T-helper 17 cell (primary cell): ENCODE measurements at places on chromosomes 4 and X.

DNA sequence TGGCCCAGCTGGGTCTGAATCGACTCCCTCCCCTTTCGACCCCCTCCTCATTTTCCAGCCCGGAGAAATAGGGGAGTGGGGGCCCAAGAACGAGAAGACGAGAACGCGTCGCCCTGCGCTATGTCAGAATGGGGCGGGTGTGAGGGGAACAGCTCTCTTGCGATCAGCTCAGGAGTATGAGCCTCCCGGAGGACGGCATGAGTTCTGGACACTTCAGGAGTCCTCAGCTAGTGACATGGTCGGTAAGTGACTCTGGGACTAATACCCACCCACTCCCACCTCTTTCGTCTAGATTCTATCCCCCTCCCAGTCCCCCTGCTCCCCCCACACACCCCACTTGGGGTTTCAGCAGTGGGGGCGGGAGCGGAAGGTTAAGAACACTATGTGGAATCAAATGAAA, 944 bp downstream of the KLF8 start:
- DNase-seq: no peak
- H3K27me3 ChIP-seq: no peaks in the 10 kb centered on the region
- H3K4me1 ChIP-seq: peaks cover 18% of the 10 kb centered on the region
- H3K36me3 ChIP-seq: no peaks in the 10 kb centered on the region
- peak overlapping the region; percentile 79 for H3K27ac ChIP-seq

GRCh38 chrX:118536204-118536603, 40.6 kb downstream of the DOCK11 start:
- peaks cover 2% of the 10 kb centered on the region for H3K36me3 ChIP-seq
- peaks cover 30% of the 10 kb centered on the region for H3K4me1 ChIP-seq
- peak overlapping the region; percentile 90 for H3K27ac ChIP-seq
- H3K4me3 ChIP-seq: peak overlapping the region; percentile 72

GRCh38 chr4:33395731-33396485, 2675.7 kb downstream of the PCDH7 start:
- H3K27me3 ChIP-seq: no peaks in the 10 kb centered on the region
- H3K4me3 ChIP-seq: no peak overlapping the region
- no peak overlapping the region for H3K27ac ChIP-seq
- no peaks in the 10 kb centered on the region for H3K4me1 ChIP-seq
- no peak for DNase-seq

DNA sequence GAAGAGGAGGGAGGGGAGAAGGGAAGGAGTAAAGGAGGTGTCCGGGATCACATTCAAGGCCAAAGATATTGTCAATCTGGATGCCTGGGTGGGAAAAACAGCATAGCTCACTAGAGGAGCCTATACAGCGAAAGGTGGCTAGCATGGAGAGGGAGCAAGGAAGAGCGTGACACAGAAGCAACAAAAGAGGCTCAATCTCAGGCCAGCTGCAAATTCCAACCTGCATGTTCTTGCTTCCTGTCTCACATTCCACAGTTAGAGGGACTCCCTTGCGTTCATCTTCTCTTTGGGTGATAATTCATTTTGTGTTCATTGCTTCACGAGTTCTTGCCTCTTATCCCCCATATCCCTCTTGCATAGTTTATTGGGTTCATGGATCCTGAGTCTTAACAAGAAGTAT, 3.0 kb upstream of the CLNK start:
- H3K4me1 ChIP-seq: no peaks in the 10 kb centered on the region
- H3K36me3 ChIP-seq: no peaks in the 10 kb centered on the region
- H3K4me3 ChIP-seq: no peak overlapping the region
- no peaks in the 10 kb centered on the region for H3K27me3 ChIP-seq

GRCh38 chr4:80538276-80538926, 202.9 kb downstream of the CFAP299 start:
- DNase-seq: no peak
- no peak overlapping the region for H3K27ac ChIP-seq
- H3K4me3 ChIP-seq: no peak overlapping the region
- H3K4me1 ChIP-seq: peaks cover 14% of the 10 kb centered on the region
- peaks cover 5% of the 10 kb centered on the region for H3K36me3 ChIP-seq
- peaks cover 17% of the 10 kb centered on the region for H3K27me3 ChIP-seq

DNA sequence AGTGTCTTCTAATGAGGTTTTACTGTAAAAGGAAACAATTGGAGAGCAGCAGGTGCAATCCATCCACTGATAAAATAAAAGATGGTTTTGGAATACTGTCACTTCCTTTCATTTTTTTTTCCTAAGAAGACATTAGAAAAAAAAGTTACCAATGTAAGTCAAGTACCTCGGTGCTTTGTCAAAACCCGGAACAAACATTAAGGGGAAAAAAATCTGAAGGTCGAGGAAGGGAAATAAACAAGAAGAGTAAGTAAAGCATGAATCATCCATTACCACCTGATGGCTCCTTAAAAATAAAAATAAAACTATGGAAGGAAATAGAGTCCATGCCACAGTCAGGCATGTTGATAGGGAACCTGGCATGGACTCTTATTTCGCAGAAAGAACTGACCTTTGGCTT, 15.3 kb upstream of the XPNPEP2 start:
- H3K4me3 ChIP-seq: no peak overlapping the region
- peaks cover 32% of the 10 kb centered on the region for H3K4me1 ChIP-seq
- no peak for DNase-seq
- no peak overlapping the region for H3K27ac ChIP-seq
- no peaks in the 10 kb centered on the region for H3K27me3 ChIP-seq
